Activated CD4-positive, alpha-beta T cell treated with anti-CD3 and anti-CD28 coated beads, Interleukin-2, amount 50 U/mL, for 48 hours (primary cell): ENCODE measurements at places on chromosomes 6 and 20.

- no peak for DNase-seq
These were observed 59.0 kb downstream of the SYCP2L start for GRCh38 chr6:10945845-10946244.

DNA sequence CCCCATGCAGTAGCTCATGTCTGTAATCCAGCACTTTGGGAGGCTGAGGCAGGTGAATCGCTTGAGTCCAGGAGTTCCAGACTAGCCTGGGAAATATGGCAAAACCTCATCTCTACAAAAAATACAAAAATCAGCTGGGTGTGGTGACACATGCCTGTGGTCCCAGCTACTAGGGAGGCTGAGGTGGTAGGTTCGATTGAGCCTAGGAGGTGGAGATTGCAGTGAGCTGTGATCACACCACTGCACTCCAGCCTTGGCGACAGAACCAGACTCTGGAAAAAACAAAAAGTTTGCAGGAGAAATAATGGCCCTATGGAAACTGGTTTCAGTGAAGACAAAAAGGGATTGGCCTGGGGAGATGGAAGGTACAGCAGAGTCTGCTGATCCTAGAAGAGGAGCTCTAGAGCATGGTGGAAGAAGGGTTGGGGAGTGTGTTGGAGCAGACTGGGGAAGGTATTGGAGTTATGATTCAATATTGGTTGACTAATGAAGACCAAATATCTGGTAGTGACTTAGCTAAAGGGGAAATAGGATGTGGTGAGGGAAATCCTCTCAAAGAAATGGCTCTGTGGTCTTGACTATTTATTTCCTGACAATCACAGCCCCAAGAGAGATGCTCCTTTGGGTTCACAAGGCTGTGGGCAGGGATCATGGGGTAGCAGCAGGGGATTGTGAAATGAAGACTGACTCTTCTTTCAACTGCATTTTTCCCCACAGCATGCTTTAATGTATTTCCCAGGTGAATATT lies 281.9 kb downstream of the UTRN start:
- no peak for DNase-seq

GRCh38 chr6:73152966-73153757 lies 72.1 kb downstream of the KHDC1L start:
- DNase-seq, result no peak

DNA sequence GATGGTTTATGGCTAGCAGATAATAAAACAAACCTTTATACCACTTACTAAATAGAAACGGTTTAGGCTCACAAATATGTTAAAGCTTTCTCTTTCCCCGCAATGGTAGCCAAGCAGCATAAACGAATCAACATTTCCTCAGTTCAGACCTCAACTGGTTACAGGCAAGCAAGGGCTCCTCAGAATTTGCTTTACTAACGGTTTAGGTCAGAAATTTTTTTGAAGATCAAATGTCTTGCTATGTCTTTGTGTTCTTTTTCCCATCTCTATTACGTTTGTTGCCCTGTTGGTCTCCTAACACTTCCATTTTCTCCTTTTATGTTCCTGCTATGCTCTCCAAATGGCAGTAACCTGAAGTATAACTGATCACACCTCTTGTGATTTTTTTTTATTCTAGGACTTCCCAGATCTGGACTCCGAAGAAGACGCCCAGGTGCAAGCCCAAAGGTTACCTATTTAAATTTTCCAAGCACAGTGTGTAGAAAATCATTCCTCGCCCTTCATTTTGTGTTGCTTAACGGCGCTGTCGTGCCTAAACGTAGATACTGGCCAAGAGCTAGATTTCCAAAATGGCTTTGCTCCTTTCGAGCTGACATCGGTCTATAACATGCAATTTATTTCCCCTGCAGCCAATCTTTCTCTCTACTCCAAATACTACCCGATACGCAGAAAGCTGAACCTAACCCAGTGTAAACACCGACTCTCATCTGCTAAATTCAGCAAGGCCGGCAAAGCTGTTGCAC lies 717 bp upstream of the ASF1A start:
- DNase-seq, result peak; percentile 52

DNA sequence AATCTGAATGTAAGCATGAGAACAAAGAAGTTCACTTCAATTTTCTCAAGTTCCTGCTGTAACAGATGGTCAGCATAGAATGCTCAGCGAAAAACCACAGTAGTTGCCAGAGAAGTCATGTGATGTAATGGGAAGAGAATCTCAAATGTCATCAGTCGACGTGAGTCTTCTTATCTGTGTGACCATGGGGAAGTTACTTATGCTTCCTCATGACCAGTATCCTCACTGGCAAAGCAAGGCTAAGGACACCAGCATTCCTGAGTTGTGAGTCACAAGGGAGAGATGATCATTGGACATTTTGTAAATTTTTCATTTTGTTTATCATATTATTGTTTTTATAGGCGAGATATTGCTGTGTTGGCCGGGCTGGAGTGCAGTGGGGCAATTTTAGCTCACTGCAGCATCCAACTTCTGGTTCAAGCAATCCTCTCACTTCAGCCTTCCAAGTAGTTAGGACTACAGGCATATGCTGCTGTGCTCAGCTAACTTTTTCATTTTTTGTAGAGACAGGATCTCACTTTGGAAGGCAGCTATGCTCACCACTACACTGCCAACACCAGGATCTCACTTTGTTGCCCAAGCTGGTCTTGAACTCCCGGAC lies 21.9 kb downstream of the SGK1 start:
- DNase-seq, result no peak

GRCh38 chr6:128532827-128533226 lies 12.4 kb upstream of the PTPRK start:
- DNase-seq, result no peak

DNA sequence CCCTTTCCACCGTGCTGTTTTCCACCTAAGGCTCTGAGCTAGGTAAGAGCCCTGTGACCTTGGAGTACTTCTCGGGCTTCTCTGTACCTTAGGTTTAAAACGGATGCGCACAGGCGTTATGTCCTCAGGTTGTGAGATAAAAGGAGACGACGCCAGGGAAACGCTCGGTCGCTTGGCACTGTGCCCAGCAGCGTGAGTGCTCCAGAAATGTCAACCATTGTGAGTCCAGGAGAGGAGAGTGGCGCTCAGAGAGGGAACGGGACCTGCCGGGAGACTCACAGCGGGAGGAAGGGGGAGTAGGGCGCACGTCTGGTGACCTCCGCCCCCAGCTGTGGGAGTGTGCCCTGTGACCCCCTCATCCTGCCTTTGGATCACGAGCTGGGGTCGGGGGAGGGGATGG lies 33.8 kb upstream of the SCRT2 start:
- no peak for DNase-seq

GRCh38 chr6:29631209-29631810 lies 1.7 kb downstream of the GABBR1 start:
- no peak for DNase-seq

GRCh38 chr6:11094411-11094851 lies 797 bp downstream of the SMIM13 start:
- peak; percentile 49 for DNase-seq

DNA sequence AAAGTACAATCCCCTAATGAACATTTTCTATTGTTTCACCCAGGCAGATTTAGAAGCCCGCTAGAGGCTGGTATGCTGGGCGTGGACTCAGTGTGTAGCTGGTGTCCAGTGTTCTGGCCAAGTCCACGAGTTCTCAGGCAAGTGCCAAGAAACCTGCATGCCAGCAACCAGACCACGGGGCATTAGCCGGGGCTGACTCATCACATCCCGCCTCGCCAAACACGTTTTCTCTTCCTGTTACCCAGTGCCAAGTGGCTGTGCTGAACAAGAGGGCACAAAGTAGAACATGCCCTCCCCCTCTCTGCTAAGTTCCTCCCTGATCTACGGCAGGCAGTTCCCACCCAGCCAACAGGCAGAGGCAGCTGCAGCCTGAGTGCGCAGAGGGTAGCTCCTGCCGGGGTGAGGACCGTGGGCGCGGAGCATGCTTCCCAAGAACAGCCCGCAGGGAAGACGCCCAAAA lies 29.6 kb downstream of the RAMACL start:
- no peak for DNase-seq

DNA sequence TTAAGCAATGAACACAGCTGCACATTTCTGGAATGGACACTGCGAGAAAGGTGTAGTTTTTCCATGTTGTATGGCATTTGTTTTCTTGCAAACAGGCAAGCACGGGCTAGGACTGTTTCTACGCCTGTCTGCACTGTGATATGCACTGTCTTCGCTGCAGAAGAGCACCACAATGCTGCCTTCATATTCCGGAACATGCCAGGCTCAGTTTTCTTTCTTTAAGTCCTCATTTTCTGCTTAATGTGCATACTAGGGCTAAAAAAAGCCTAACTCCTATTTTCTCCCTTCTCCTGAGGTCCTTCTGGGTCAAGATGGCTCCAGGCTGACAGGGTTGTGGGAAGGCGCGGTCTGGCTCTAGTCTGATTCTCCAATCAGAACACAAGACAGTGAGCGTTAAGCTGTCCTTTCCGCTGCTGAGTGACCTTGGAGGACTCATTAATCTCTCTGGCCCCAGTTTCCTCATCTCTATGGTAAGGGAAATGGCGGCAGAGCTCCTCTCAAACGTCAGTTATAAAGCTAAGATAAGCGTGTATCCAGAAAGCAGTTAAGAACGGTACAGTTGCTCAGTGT lies 379.9 kb downstream of the C6orf118 start:
- no peak for DNase-seq

DNA sequence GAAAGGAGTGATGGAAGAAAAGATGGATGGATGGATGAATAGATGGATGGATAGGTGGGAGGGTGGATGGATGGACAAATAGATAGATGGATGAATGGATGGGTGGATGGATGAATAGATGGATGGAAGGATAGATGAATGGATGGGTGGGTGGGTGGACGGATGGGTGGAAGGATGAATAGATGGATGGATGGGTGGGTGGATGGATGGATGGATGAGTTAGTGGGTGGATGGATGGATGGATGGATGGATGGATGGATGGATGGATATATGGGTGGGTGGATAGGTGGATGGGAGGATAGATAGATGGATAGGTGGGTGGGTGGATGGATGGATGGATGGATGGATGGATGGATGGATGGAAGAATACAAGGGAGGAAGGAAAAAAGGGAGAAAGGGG lies 82.2 kb downstream of the ATXN1 start:
- no peak for DNase-seq

DNA sequence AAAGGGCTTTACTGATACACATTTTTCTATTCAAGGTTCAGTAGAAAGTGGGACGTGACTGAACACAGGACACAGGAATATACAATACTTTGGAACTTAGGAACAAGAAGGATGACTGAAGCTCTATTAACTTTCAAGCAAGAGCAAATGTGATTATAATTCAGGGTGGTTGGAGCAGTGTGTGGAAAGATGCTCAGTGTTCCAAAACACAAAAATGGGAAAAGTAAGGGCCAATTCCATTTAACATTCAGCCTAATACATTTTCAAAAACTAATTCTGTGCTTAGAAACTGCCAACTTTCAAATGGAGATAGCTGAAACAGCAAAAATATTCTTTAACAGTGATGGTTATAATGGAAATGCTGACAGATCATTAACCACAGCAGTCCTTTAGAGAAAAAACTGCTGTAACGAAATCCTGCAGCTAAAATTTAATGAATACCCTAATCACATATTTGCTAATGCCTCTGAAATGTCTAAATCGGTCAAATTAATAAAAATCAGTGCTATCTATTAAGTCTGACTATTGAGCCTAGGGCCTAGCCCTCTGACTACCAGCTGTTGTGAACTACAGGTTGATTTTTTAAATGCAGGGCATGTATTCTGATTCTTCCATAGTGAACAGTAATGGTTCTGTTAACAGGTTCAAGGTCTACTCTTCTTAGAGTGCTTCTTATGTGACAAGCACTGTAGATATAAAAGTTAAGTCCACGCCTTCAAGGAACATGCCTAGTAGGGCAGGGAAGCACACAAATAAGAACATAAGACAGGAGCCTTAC lies 45.9 kb downstream of the RARS2 start:
- no peak for DNase-seq

- DNase-seq, result no peak
These were observed 895.9 kb downstream of the EYS start for GRCh38 chr6:64811119-64811518.

GRCh38 chr6:170366248-170366960 lies 59.8 kb downstream of the FAM120B start:
- DNase-seq, result no peak
